Hair follicular keratinocyte (primary cell): ENCODE measurements at places on chromosomes 11 and 22. TPM values are rescaled to one million over a fixed set of nuclear protein-coding genes. Genes with fewer than 3 reads are reported as not detected.

The ASPHD2 gene
- 3.9 and 5.4 TPM in 2 replicates for total RNA-seq

The RAG2 gene
- total RNA-seq, result not detected in 2 replicates

The SYCE3 gene
- total RNA-seq, result not detected in 2 replicates

The ALG8 gene
- 28.9 and 39.3 TPM in 2 replicates for total RNA-seq

The MMP27 gene
- total RNA-seq, result not detected in 2 replicates

The B3GAT3 gene
- 42.0 and 47.1 TPM in 2 replicates for total RNA-seq

The MMP3 gene
- total RNA-seq, result 0.78 and 5.9 TPM in 2 replicates

The SERPING1 gene
- 17.4 and 25.5 TPM in 2 replicates for total RNA-seq

The CCDC179 gene
- total RNA-seq, result not detected in 2 replicates
